ENCODE measurements at places on chromosomes 12 and 14.

GRCh38 chr14:54209511-54210250 lies 187.1 kb upstream of the CDKN3 start:
- DNase-seq = no peak

- DNase-seq = no peak
Measured at GRCh38 chr12:86331012-86331411, 74.8 kb upstream of the MGAT4C start.

- no peak for DNase-seq
Measured at GRCh38 chr12:75863533-75863932, 168.0 kb downstream of the PHLDA1 start.

DNA sequence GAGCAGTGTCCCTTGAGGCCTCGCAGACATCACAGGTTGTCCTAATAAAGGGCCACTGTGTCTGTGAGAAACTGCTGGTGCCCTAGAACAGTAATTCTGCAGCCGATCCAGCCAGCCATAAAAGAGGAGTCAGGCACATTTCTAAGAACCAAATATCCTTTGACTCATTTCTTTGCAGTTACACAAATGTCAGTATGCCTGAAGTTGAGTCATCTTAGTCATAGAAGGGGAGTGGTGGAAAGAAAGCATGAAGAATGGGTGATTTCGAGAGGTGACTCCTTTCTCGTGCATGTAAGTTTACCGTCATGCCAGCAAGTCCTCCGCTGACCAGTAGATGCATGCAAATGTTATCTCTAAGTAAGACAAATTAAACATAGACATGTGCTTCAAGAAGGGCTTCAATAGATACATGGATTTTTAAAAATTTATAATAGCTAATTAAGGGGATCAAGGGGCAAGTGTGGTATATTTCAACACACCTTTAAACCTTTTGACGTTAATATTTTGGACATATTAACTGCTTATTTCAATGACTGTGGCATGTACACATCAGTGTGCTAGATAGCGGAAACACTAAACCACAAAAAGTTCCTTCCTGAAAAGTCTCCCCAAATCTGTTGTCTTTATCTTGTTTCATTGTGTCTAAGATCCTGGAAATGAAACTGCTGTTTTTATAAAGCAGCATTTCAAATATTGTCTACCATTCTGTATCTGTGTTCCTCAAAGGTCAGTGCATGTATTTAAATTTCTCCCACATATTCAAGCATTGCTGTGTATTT lies 497.4 kb downstream of the NPAS3 start:
- DNase-seq = no peak

- no peak for DNase-seq
Measured at GRCh38 chr12:113638460-113638775, 166.7 kb upstream of the LHX5 start.

GRCh38 chr12:56230432-56231183 lies 757 bp downstream of the SLC39A5 start:
- DNase-seq = no peak

- DNase-seq = no peak
Measured at GRCh38 chr12:94867066-94867855, 136.2 kb downstream of the NDUFA12 start.

DNA sequence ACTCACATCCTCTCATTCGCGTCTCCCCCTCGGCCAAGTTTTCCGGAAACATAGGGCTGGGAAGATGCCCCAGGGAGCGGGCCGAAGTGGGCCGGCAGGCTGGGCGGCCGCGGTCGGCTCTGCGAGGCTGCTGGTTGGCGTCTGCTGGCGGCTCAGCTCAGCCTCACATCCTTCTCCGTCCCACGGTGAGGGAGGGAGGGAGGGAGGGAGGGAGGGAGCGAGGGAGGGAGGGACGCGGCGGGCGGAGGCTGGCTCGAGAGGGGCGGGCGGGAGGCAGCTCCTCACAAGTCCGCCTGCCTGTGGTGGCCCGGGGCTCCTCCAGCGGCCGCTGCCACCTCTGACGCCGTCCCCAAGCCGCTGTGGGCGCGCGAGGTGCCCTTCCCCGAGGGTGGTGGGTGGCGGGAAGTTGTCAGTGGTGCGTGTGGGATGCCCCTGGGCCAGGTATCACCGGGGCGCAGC lies 93.8 kb downstream of the RFLNA start:
- peak; percentile 52 for DNase-seq

DNA sequence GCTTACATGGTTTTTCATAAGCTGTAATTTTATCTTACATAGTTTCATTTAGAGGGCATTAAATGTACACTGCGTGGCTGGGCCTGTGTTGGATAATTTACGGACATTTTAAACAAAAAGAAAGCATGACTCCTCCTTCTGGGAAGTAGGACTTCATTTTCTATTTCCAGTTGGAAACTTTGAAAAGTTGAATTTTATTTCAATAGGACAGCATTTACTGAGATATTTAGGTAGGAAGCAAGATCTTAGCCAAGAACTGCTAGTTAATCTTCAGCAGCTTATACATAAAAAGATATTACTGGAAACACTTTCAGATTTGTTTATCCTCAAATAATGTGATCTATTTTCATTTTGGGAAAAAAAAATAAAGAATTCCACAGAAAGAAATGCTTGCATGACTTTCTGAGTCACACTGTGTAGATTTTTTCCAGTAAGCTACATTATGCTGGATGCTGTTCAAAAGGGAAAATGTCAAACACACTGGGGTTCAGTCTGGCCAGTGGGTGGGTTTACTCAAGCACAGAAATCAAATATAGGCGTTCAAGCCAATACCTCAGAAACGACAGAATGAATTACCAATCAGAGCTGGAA lies 239.4 kb upstream of the KRR1 start:
- DNase-seq = no peak

- peak; percentile 61 for DNase-seq
Measured at GRCh38 chr12:49367381-49368239, at the start of gene SPATS2. TSS of gene SPATS2 (plus strand) at chr12:49367462. CDS start at chr12:49461013, 93,551 bp downstream.

- no peak for DNase-seq
Measured at GRCh38 chr12:88918161-88918560, 337.9 kb upstream of the KITLG start.

GRCh38 chr14:35879151-35879648 lies 53.1 kb downstream of the BRMS1L start:
- DNase-seq = no peak

- DNase-seq = no peak
Measured at GRCh38 chr12:108820707-108821406, 36.5 kb downstream of the SSH1 start.

- DNase-seq = no peak
Measured at GRCh38 chr14:28102814-28103213, 663.8 kb upstream of the FOXG1 start.

GRCh38 chr14:69559581-69560011 lies 15.1 kb downstream of the CCDC177 start:
- DNase-seq = no peak

GRCh38 chr14:101008631-101009336 lies 105.3 kb upstream of the RTL1 start:
- no peak for DNase-seq

Data from CD4-positive, alpha-beta T cell (primary cell).